Muscle of back (tissue), 13 donors: ENCODE measurements at places on chromosomes 7 and 10.

DNA sequence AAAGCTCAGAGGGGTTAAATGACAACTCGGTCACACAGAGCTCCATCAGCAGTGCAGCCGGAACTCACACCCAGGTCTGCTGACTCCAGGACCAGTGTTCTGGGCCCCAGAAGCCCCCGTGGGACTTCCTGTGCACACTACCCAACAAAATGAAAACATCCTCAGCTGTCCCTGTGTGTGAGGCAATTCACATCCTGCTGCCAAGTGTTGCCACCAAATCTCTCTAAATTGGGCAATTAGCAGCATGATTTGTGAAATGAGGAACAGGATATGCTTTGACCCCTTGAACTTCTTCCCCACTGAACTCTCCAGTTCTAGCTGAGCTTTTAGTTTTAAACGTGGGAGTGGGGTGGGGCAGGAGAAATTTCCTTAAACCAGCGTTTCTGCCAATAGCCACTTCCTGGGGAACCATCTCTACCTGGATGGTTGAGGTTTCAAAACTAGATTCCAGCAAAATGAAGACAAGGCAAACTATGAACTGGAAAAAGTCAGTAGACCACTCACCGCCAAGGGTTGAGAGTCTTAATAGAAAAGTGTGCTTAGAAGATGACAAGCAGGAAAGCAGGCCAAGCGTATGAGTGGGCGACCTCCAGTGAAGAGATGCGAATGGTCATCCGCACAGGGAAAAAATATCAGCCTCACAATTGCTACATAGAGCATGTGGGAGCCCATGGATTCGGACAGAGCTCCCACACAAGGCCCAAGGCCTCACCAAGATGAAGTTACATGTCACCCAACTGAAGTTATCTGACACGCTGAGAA lies 51.9 kb upstream of the CHST15 start:
- no peak for DNase-seq

DNA sequence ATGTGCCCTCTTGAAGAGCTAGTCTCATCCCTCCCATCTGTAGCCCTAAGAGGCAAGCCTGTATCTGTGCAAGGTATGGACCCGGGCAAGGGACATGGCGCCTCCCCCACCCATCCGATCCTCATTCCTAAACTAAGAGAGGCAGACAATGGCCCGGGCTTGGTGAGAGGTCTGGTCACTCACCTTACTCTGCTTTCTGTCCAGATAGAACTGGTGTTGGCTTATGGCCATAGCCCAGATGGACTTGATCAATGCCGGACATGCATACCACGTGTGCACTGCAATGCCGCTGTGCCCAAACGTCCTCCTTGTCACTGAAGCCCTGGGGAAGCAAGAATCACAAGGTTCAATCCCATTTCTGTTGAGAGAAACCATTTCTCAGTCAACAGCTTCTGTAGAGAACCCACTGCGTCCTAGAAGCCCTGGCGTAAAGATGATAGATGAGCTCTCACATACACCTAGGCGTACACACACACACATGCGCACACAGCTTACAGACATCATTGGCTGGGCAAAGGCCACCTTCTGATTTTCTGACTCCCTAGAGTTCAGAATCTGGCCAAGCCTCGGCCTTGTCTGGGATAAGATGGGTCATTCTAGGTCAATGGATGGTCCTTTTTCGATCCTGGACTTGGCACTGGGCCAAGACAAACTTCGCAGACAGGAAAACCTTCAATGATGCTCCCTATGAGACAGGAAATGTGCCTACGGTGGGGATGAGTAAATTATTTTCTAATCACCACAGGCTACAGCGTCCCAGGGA lies 114.6 kb downstream of the PRPF18 start:
- no peak for DNase-seq

- no peak for DNase-seq
Measured at GRCh38 chr10:4343091-4343490, 482.9 kb upstream of the AKR1E2 start.

GRCh38 chr10:127216786-127217185 lies 20.4 kb upstream of the INSYN2A start:
- no peak for DNase-seq

DNA sequence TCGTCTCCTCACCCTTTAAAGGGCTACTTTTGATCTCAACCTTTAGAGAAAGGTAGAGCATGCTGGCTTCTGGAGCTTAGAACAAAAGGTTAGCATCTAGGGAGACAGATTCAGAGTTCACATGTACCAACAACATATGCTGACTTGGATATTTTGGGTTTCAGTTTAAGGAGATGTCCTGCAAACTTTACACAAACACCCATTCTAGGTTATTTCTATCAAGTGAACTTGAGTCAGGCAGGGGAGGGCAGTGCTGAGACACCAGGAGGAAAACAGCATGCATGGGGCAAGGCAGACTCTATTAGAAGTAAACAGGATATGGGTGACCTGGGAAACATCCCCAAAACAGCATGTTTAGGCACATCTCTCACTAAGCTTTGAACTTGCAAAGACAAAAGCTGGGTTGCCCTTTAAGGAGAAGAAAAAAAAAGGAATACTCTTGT lies 43.8 kb downstream of the ARL4A start:
- DNase-seq = no peak

DNA sequence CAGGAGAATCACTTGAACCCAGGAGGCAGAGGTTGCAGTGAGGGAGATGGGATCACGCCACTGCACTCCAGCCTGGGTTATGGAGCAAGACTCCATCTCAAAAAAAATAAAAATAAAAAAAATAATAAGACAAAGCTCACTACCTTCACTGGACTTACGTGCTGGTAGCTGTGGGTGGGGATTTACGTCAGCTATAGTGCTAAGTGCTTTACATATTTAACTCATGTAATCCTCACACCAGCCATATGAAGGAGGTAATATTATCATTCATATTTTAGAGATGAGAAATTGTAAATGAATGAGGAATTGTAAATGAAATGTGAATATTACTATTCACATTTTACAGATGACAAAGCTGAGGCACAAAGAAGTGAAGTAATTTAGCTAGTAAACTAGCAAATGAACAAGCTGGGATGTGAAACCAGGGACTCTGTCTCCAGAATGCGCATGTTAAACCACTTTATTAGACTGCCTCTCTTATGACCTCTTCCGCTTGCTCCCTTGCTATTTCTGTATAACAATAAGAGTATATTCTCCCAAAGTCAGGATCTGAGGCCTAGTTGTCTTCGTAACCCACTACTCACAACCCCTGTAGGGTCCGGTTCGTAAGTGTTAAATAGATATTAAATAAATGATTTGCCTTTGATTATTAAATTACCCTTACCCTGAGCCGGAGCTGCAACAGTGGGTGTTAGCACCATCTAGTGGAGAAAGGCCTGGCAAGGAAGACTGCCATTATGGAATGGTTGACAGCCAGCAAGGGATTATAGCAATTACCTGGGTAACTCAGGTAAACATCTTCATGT lies 70.2 kb downstream of the HTR7 start:
- peak; percentile 50 for DNase-seq

DNA sequence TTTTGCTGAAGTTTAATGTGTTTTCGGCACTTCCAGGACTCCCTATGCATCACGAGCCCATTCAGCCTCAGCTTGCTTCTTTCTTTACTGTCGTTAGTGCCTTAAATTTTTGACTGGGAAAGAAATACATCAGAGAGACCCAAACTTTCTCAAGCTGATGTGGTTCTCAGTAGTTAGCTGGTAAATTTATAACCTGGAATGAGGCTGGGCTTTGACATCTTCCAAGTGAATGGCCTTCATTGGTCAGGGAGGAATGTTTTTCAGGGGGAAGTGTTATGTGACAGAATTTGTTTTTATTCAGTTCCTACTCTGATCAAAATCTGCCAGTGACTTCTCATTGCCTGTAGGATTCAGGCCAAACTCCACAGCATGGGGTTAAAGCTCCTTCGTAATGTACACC lies 296.9 kb downstream of the SORCS3 start:
- DNase-seq = no peak

DNA sequence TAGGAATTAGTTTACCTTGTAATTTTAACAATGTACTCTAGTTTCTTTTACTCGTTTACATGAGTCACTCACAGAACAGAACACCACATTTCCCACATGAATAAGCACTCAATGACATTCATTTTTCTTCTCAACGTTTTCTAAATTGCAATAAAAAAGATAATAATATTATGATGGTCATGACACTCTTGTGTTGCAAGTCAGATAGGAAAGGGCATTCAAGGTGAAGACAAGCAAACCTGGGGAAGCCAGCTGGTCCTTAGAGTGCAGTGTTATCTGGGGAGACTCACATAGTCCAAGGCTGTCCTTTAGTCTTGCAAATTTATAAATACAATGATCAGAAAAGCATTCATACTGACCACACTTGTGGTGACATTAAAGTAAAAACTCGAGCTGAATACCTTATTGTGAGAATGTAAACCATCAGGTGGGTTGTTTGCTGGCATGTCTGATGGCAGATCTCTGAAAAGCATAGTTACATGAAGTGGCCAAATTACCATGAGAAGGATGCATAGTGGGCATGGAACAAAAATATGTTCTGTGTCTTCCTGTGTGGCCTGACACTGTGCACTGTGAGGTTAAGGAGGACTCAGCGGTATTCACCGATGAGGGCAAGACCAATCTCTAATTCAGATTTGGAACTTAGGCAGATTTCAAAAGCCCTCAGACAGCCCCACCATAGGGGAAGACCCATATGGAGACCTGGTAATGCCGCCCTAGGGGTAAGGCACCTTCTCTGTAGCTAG lies 158.9 kb upstream of the ASAH2 start:
- no peak for DNase-seq

GRCh38 chr10:112295853-112296830 lies 12.9 kb downstream of the TECTB start:
- peak; percentile 13 for DNase-seq

DNA sequence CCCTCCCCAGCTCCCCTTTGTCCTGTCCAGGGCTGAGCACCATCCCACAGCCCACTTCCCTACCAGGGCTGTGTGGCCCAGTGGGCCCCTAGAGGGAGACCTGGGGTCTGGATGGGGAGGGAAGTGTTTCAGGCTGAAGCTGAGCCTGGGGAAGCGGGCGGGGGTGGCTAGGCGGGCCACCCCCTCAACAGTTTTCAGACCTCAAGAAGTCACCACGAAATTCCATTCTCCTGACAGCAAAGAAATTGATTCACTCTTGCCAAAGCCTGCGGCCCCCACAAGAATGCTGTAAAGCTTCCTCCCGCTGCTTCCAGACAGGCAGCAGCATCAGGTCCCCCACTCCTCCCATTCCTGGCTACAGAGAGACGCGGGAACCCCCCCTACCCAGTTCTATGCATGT lies 2.5 kb upstream of the LFNG start:
- DNase-seq = peak; percentile 76

DNA sequence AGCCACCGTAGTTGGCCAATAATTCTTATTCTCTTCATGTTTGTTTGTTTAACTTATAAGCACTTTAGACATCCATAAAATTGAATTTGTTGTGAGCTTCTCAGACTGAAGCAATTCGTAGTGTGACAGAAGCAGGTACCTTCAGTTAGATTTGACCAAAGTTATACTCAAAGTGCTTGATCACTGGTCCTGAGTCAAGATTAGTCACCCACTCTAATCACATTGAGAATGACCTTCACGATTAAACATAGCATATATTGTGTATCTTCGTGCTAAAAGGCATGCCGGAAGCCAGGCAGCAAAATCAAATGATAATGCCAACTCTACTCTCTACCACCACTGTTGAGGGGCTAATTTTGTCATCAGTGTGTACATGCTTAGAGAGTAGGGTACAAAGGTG lies 763.7 kb upstream of the MBL2 start:
- no peak for DNase-seq

GRCh38 chr10:122669045-122669444 lies 30.6 kb downstream of the C10orf120 start:
- no peak for DNase-seq

- peak; percentile 52 for DNase-seq
Measured at GRCh38 chr10:70674560-70675495, 2.5 kb downstream of the ADAMTS14 start.

- DNase-seq = no peak
Measured at GRCh38 chr10:113094114-113094486, 144.1 kb downstream of the TCF7L2 start.

- no peak for DNase-seq
Measured at GRCh38 chr7:16708511-16708910, 45.0 kb upstream of the TSPAN13 start.

GRCh38 chr7:27901028-27901760 lies 161.2 kb downstream of the TAX1BP1 start:
- peak; percentile 29 for DNase-seq

DNA sequence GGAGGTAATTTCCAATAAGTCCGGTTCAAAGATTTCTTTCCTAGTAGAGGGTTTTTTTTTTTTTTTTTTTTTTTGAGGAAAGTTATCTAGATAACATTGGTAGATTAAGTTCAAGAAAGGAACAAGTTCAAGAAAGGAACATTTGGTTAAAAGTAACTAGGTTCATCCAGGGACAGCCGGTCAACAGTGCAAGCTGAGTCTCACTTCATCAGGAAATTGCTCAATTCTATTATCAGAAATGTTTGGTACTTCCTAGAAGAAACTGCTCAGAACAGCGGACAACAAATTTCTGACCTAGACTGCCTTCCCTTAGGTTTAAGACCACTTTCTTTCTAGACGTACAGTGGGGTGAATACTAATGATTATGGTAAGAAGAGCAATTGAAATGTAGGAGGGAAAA lies 3.7 kb upstream of the IL2RA start:
- no peak for DNase-seq

GRCh38 chr7:18196638-18197037 lies 169.0 kb upstream of the PRPS1L1 start:
- no peak for DNase-seq

DNA sequence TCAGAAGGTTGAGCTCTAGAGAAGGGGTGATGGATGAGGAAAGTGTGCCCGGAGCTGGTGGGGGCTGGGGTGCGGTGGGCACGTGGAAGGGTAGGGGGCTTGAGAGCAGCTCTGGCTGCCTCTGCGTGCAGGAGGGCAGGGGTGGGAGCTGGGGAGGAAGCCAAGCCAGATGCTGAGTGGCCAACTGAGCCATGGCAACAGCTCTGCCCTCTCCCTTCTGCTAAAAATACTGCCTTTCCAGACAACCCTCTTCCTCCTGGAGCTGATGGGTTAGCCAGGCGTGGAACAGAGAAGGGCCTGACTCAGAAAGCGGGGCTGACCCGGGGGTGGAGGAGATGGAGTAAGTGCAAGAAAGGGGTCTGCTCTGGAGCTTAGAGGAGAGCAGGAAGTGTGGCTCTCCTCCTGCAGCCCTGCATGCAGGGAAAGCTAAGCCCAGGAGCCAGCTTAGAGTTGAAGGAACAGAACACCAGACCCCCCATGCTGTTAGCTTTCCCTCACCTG lies 114.6 kb upstream of the AGK start:
- DNase-seq = no peak

DNA sequence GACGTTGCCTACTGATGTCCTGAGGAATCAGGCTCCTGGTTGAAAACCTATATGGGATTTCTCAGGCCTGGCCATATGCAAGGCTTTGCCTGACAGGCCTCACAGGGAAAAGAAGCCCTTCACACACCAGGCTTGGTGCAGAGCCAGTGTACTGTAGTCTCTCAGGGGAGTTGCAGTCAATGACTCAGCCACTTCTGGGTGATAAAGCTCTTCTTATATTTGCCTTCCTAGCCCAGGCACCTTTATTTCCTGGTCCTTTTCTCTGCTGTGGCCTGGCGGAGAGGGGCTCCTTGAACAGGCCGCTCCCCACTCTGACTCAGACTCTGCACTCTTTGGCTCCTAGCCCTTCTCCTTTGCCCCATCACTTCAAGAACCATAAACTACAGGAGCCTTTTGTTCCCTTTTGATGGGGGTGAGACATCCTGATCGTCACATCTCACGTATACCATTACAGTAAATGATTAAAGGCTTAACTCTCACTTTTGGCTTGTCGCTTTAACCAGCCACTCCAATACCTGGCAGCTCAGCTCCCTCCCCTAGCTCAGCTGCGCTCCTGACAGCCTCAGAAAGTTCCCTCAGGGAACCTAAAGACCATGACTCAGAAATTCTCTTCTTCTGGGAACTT lies 33.5 kb downstream of the DPY19L1 start:
- no peak for DNase-seq
